ENCODE measurements at places on chromosomes 1 and 21.

- DNase-seq, result no peak
Observed at GRCh38 chr1:163161841-163162240, 40.9 kb downstream of the RGS5 start.

DNA sequence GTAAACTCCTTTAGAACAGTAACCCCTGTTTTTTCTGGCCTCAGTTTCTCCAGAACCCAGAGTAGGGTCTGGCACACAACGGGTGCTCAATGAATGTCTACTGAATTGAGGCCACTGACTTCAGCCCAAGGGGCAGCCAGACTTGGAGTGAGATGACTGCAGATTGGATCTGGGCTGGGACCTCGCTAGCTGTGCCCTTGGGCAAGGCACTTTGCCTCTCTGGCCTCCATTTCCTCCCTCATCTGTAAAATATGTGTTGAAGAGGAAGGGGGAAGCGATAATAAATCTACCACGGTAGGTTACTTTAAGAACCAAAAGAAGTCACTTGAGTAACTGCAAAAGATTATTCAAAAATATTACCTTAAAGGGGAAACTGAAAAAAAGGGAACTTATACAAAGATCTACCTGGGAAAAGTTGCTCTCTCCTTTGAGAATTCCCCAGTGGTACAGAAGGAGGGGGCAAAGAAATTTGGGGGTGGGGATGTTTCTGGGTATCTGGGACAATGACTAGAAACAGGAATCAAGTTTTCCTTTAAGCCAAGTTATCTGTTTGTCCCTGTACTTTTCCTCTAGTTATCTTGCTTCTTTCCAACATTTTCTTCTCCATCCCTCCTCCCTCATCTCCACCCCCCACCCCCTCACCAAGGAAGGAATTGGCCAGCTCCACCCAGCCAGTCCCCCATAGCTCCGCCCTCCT is 394 bp upstream of the GRHL3 start:
- DNase-seq, result no peak

- DNase-seq, result peak; percentile 99
Observed at GRCh38 chr1:234997201-234997895, 131.3 kb downstream of the TOMM20 start.

- peak; percentile 39 for DNase-seq
Observed at GRCh38 chr21:46294647-46295176, 8.6 kb downstream of the YBEY start.

DNA sequence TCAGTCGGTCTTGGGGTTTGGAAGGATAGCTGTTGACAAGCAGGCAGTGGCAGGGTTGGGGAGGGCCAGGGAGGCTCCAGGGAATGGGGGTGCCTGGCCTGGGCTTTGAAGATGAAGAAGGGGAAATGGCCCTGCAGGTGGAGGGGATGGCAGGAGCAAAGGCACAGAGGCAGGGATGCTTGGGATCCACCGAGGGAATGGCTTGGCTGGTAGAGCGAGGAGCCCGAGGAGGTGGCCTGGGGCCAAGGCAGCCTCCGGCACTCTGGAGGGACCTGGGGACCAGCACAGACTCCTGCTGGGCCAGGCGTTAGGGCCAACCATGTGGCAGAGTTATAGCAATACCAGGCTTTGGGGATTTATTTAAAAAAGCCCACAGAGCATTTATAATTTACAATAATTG is 62.9 kb upstream of the EDN2 start:
- DNase-seq, result no peak

GRCh38 chr1:115062542-115063004 is 26.7 kb downstream of the TSPAN2 start:
- no peak for DNase-seq

DNA sequence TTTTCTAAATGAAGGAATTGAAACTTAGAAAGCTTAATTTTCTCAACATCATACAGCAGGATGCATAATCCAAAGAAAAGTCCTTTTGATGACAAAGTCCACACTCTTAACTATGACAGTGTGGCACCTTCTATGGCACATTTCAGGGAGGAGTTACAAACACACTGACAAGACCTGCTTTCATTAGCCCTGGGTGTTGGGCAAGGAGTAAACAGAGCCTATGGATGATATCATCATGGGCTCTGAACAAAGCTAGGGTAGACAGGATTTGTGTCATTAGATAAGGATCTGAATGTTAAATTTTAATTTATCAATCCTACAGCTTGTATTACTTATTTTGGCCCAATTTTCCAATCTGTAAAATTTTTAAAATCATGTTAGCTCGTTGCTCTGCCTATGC is 62.6 kb upstream of the DENND1B start:
- no peak for DNase-seq

GRCh38 chr1:109756848-109757521 is 6.7 kb downstream of the EPS8L3 start:
- no peak for DNase-seq

DNA sequence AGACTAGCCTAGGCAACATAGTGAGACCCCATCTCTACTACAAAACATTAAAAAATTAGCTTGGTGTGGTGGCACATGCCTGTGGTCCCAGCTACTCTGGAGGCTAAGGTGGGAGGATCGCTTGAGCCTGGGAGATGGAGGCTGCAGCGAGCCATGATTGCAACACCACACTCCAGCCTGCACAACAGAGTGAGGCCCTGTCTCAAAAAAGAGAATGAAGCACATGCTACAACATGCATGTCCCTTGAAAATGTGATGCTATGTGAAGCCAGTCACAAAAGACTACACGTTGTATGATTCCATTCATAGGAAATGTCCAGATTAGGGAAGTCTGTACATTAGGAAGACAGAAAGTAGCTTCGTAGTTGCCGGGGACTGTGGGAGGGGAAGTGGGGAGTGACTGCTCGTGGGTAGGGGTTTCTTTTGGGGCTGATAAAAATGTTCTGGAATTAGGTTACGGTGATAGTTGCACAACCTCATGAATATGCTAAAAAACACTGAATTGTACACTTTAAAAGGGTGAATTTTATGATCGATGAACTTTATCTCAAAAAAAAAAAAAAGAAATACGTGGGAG is 202.1 kb downstream of the KAZN start:
- DNase-seq, result no peak

All from stromal cell of bone marrow (primary cell).